Urinary bladder (tissue), 4 donors: ENCODE measurements at places on chromosomes 1 and 21. TPM values are rescaled to one million over a fixed set of nuclear protein-coding genes. Genes with fewer than 3 reads are reported as not detected.

CTH gene
- total RNA-seq: 3.8 TPM

MED8 gene
- total RNA-seq: 33.6 TPM

CENPL gene
- 26.3 TPM for total RNA-seq

VASH2 gene
- 19.7 TPM for total RNA-seq

BNIPL gene
- total RNA-seq: 10.9 TPM

TFF3 gene
- 6.8 TPM for total RNA-seq

CORT gene
- 0.26 TPM for total RNA-seq

KCNAB2 gene
- 3.8 TPM for total RNA-seq

VWA5B1 gene
- 0.58 TPM for total RNA-seq

PLA2G2C gene
- total RNA-seq: not detected

TTC34 gene
- 0.32 TPM for total RNA-seq

SPATA17 gene
- 4.7 TPM for total RNA-seq

TMEM35B gene
- 31.6 TPM for total RNA-seq

PGLYRP4 gene
- not detected for total RNA-seq

CFHR5 gene
- total RNA-seq: not detected

DCST2 gene
- 0.53 TPM for total RNA-seq

EDN2 gene
- total RNA-seq: 0.32 TPM

VHLL gene
- not detected for total RNA-seq

SPATA21 gene
- total RNA-seq: not detected

FLG2 gene
- total RNA-seq: not detected

LAMC2 gene
- 4.3 TPM for total RNA-seq

RPTN gene
- not detected for total RNA-seq

RGS1 gene
- total RNA-seq: 51.2 TPM

RAB25 gene
- total RNA-seq: 11.9 TPM

ZC3H11A gene
- total RNA-seq: 137 TPM

MEAF6 gene
- 62.5 TPM for total RNA-seq

F13B gene
- total RNA-seq: not detected

HTR6 gene
- not detected for total RNA-seq

MNDA gene
- total RNA-seq: 9.0 TPM

THEM5 gene
- not detected for total RNA-seq

PTAFR gene
- total RNA-seq: 3.0 TPM

ANKRD35 gene
- 2.2 TPM for total RNA-seq

FCAMR gene
- total RNA-seq: not detected

SHE gene
- total RNA-seq: 17.7 TPM

OLIG2 gene
- total RNA-seq: not detected

GREM2 gene
- total RNA-seq: 4.7 TPM

PTPRC gene
- 34.4 TPM for total RNA-seq

FOXD2 gene
- 0.85 TPM for total RNA-seq

CNN3 gene
- total RNA-seq: 350 TPM

KLF17 gene
- 0.95 TPM for total RNA-seq

ARMH1 gene
- total RNA-seq: 1.4 TPM

ZBTB8OS gene
- 37.4 TPM for total RNA-seq

GNG5 gene
- 27.1 TPM for total RNA-seq
